ENCODE measurements at places on chromosomes 7 and 10.

DNA sequence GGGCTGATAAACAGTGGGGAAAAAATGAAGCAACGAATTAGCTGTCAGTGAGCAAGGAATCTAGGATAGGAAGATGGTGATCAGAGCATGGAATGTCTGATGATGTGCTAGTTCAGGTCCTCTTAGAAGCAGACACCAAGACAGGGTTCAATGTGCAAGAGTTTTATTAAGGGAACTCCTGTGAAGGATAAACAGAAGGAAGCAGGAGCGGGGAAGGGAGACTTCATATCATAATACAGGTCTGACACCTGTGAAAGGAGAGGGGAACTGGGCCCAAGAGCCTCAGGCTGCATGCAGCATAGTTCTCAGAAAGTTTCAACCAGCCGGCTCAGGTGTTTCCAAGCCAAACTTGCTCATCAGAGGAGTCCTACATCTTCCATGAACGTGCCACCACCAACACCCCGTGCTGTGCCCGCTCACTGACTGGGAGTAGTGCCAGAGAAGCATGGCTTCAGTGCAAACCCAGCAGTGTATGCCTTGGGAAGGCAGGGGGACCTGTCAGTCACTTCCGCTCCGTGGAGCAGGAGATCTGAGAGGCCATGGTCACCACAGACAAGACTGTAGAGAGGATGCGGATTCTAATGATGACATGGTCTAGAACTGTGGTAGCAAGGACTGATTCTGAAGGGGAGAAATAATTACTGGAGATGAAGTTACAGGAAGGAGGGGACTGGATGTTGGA is 45.8 kb downstream of the ZNF800 start:
- DNase-seq, result no peak

GRCh38 chr7:106679153-106679931 is 18.4 kb upstream of the CCDC71L start:
- peak; percentile 79 for DNase-seq

DNA sequence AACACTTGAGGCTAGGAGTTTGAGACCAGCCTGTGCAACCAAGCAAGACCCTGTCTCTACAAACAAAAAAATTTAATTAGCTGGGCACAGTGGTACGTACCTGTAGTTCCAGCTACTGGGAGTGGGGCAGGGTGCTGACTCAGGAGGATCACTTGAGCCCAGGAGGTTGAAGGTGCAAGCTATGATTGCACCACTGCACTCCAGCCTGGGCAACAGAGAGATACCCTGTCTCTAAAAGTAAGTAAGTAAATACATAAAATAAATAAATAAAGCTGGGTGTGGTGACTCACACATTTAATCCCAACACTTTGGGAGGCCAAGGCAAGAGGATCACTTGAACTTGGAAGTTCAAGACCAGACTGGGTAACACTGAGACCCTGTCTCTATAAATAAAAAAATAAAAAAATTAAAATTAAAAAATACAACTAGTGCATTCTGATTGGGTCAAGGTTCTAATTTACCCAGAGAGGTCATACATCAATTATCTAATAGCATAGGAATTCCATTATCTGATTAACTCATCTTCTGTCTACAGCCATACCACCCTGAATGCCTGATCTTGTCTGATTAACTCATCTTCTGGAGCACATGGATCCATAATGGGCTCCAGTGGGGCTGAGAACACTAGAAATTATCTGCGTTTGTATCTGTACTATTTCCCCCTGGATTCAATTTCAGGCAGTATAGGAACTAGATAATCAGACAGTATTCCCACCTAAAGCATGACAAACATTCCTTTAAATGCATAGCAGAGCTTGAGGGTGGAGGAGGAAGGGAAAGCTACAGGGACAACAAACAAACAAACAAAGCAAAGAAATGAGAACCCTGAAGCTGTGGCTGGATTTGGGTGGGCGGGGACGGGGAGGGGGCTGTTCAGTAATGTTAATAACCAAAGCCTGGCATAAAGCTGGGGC is 21.0 kb upstream of the HILPDA start:
- no peak for DNase-seq

DNA sequence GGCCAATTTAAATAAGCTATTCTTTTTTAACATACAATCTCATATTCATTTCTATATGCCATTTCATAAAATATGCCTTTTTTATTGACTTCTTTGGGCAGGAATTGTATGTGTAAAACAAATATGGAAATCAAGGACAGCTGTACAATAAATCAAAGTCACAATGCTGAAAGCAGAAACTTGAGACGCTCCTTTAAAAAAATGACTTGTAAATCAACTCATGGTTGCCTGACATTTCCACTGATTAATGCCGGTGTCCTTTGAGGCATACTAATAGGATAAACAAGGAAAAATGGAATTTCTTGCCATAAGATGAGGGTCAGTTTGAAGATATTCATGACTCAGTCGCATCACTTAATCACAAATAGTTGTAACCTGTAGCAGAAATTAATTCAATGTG is 247.4 kb upstream of the TEX47 start:
- DNase-seq, result peak; percentile 4

GRCh38 chr7:158950914-158951635 is 94.7 kb downstream of the DYNC2I1 start:
- DNase-seq, result no peak

- DNase-seq, result no peak
Observed at GRCh38 chr10:129331207-129331838, 135.7 kb upstream of the MGMT start.

Measured in fibroblast of skin of right quadriceps (primary cell).